ENCODE measurements at places on chromosomes 6 and 20.

DNA sequence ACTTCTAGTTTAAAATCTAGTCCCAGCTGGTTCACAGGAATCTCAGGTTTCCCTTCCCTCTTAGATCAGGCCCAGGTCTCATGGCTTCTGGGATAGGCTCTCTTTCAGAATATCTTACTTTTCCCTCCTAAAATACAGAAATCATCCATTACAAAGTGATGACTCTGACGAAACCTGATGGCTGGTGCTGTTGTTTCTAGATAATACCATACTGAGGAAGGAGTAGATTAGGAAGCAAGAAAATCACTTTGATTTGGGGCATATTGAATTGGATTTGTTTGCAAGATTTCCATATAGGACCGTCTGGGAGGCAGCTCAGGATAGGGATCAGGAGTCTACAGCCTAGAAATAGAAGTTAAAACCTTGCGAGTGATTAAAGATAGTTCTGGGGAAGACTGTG, 3.6 kb downstream of the ZKSCAN3 start:
- DNase-seq = no peak

DNA sequence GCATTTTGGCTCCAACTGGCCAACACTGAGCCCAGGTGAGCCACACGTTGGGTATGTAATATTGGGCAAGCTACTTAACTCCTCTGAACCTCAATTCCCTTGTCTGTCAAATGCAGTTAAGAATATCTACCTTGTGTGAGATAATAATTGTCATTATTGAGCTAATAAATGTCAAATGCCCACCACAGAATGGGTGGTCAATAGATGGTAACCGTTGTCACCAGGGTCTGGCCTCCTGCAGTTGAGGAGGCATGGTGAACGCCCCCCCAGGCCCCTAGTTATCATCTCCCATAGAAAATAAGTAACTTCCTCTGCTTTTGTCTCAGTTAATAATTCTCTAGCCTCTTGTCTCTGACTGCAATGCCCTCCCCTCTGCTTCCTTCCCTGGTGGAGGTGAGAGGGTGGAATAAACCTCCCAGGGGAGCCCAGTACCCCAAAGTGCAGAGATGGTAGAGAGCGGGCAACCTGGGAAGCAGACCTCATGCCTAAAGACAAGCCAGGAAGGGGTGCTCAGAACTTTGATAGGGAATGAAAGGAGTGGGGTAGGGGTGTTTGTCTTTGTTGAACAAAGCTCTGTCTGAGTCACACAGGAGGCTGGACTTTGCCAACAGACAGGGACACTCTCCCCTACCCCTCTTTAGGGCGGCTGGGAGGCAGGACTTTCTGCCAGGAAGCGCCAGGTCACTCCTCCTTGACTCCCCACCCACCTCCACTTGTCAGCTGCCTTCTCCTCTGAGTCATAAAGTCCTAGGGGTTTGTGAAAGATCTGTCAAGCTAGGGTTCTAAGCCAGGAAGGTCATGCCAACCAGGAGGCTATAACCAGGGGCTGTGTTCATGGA, 1.3 kb upstream of the UNC5CL start:
- no peak for DNase-seq

- DNase-seq = no peak
These were observed 54.6 kb downstream of the FYN start for GRCh38 chr6:111818539-111819226.

- peak; percentile 27 for DNase-seq
These were observed 68.0 kb downstream of the OLIG3 start for GRCh38 chr6:137426007-137426689.

- no peak for DNase-seq
These were observed 89.0 kb downstream of the SLX4IP start for GRCh38 chr20:10524034-10524476.

DNA sequence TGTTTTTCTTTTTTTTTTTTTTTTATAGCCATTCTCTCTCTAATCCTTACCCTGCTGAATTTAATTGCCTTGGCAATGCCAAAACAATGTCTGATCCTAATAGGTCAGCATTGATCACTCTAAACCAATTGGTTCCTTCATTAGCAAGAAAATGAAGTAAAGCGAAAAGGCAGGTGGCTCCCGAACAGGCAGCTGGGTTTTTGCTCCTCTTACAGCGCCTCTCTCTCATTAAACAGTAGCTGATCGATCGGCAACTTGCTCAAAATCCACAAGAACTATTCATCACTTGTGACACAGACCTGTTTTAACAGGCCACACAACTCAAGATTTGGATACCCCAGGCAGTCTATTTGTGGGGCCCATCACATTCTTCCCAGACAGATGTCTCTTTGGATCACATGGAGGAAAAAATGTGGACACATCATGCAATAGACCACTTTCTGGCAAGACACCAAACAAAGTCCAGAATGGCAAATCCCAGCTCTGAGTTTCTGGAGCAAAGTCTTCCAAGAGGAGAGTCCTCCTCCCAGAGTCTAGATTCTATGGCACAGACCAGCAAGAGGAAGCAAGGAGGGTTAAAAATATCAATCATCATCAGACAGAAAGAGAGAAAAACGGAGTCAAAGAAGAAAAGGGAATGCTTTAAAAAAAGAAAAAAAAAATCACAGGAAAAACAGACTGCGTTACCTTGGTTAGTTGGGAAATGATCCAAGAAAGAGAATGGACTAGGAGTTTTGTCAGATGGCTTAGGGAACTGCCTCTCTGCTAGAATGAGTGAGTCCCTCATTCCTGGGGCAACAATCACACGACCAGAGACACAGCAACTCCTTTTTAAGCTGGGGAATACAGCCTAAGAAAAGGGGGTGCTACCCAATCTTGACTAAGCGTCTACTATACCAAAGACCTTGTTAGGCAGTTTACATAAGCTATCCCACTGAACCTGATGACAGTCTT, 247.8 kb downstream of the BTBD9 start:
- no peak for DNase-seq

All from KBM-7 (cell line).